ENCODE measurements at places on chromosomes 4 and X.

GRCh38 chr4:108393890-108394472 is 225.2 kb upstream of the LEF1 start:
- DNase-seq = no peak

DNA sequence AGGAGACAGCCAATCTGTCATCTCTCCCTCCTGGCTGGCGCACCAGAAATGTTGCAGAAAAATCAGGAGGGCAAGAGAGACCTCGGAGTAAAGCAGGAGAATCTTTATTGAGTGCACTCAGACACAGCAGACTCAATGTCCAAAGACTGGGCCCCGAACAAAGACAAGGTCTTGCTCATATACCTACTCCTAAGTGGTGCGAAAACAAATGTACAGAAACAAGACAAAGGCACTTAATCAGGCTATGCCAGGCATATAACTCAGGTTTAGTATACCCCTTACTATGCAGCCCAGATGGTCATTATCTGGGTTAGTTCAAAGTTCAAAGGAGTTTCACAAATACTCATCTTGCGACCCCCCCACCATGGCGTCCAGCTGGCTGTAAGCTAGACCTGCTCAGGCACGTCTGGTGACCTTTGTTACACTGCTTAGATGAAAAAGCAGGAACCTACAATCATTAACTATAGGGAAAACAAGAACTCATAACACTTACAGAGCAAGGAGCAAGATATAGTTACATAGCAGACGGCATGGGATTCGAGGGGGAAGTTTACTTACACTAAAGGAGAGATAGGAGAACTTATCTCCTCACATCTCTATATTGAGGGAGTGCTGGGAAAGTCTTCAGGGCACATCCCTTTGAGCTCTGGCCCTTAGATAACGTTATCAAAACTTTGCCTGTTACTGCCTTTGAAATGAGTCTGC is 27.5 kb downstream of the SULT1E1 start:
- no peak for DNase-seq

- DNase-seq = no peak
Measured at GRCh38 chr4:24190761-24191695, 301.2 kb upstream of the PPARGC1A start.

DNA sequence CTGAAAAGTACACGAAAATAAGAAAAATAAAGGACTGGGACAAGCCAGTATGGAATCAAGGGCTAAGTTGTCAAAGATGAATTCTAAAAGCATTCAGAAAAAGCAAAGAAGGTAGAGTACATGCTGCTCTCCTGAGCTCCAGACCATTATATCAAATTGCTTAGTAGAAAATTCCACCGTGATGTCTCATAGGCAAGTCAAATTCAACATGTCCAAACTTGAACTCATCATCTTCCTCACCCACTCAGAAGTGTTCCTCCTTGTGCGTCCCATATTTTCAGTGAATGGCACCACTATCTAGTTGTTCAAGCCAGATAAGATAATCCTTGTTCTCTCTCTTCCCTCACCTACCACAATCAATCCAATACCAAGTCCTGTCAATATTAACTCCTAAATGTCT is 37.5 kb upstream of the IL13RA2 start:
- DNase-seq = no peak

- DNase-seq = no peak
Measured at GRCh38 chr4:39877971-39878370, 99.7 kb downstream of the PDS5A start.

DNA sequence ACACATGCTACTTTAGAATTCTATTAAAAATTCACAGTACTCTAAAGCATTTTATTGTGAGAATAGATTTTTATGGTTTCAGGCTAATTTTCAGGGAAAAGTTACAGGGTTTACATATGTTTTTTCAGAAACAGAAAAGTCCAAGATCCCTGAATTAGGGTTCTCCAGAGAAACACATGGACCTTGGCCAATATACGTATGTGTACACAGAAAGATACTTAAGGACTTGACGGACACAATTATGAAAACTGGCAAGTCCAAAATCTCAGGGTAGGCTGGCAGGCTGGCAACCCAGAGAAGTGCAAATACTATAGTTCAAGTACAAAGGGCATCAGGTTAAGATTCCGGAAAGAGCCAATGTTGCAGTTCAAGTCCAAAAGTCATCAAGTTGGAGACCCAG is 1897.8 kb upstream of the PCDH10 start:
- DNase-seq = no peak

DNA sequence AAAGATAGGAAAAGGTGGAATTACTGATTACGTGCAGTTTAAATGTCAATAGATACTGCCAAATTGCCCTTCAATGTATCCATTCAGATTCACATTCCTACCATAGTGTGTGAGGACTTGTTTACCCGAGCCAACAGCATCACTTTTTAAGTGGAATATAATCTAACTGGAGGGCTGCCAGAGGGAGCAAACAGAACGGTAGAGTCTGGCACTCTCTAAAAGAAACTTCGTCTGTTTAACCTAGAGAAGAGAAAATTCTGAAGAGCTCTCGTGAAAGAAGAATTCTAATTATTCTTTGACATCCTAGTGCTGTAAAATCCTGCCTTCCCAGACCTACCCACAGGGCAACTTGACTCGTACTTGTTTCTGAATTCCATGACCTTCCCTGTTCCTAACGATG is 23.2 kb downstream of the SMIM43 start:
- no peak for DNase-seq

GRCh38 chr4:180335566-180335965 is 1907.6 kb upstream of the TENM3 start:
- no peak for DNase-seq

DNA sequence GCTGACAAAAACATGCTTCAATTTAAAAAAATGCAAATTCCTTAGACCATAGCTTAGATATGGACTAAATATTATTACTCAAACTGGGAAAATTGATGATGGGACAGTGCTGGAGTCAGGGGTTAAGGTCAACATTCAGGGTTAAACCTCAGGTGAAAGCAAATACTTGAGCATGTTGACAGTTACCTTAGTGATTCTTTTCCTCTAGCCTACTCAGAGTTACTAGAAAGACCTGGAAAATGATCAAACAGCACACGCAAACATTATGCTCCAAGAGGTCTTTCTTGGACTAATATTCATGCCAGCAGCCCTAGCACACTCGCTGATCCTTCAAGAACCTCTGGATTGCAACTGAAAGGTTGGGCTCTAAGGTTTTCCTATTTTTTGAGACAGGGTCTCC is 10.8 kb downstream of the IGFBP7 start:
- no peak for DNase-seq

DNA sequence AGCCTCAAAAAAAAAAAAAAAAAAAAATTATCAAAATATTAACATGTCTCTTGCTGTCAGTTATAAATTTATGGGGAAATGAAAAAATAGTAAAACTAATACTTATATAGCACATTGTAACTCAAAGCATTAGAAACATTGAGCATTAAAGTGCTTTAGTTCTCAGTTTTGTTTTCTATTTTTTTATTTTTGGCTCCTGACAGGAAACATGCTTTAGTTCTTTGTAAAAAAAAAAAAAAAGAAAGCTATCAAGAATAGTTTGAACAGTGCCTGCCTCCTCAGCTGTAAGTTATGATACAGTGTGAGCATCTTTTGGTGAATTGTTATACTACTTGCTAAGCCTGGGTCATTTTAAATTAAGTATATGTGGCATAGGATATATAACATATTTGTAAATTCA is 5.1 kb upstream of the CENPC start:
- DNase-seq = no peak

DNA sequence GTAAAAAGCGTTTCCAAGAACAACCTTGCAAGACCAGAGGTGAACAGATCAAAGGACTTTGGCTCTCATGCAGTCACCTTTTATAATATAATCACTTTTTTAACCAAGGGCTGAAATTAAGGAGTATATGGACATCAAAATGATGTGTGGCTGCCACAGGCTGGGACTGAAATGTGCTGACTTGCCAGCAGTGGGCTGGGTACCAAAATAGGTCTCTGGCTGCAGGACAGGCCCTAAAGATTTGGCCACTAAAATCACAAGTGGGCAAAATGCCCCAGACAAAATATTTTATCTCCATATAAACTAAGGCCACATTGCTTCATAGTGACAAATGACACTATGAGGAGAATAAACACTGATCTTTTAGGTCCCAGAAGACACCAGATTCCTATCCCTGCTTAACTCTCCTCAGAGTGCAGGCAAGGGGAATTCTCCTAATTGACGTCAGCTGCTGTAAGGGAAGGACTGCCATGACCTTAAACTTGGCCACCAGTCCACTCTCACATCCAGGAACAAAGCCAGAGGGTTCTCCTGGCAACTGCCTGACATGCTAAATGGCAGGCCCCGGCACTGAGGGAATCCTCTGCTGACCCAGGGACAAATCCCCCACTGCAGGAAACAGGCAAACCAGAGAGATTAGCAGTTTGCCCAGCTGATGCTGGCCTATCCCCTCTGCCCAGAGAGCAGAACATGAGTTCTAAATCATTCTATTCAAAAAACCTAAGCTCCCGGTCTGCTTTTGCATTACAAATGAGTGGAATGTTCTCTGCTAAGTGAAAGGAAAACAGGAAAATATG is 155.8 kb downstream of the PPP3CA start:
- DNase-seq = no peak

DNA sequence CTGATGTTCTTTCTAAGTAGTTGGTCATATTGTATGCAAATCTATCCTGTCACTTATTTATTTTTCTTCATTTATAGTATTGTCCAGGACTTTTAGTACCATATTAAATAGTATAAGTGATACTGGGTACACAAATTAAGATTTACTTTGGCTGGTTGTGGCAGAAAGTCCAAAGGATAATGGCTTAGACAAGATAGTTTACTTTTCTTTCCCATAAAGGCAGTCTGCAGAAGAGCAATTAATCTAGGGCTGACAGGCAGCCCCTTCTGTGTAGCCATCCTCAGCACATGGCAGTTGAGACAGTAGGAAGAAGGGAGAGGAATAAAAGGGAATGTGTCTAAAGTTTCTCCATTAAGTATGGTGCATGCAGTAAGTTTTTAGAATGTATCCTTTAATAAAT is 6.4 kb downstream of the RBM10 start:
- DNase-seq = no peak

DNA sequence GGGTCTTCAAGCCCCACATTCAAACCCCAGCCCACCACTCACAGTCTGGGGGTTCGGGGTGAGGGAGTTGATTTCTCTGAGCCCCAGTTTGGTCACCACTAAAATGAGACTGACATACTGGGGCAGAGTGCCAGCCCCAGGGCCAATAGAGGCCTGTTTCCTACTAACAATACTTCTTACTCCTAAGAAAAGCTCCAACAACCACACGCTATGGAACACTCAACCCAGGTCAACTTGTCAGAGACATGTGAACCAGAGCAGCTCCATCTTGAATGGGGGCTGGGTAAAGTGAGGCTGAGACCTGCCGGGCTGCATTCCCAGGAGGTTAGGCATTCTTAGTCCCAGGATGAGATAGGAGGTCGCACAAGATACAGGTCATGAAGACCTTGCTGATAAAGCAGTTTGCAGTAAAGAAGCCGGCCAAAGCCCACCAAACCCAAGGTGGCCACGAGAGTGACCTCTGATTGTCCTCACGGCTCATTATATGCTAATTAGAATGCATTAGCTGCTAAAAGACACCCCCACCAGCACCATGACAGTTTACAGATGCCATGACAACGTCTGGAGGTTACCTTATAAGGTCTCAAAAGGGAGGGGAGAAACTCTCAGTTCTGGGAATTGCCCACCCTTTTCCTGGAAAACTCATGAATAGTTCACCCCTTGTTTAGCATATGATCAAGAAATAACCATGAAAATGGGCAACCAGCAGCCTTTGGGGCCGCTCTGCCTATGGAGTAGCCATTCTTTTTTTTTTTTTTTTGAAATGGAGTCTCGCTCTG is 26.6 kb upstream of the HTRA3 start:
- DNase-seq = no peak

- no peak for DNase-seq
Measured at GRCh38 chrX:8586953-8587352, 122.3 kb downstream of the VCX3B start.

DNA sequence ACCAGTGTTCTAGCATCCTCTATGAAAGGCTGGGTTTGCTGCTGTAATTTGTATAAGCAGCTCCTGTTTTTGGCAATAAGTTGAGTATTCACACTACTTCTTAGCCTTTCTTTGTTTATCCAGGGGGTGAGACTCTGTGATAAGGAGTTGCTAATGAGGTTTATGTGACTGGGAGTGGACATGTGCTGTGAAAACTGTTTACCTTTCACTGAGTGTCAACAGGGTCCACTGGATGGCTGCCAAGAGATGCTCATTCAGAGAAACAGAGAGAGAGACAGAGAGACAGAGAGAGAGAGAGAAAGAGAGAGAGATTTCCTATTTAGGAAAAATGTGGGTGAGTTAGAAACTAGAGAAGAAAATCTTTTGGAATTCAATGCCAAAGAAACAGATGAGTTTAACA is 233.9 kb downstream of the CHIC2 start:
- no peak for DNase-seq

- DNase-seq = no peak
Measured at GRCh38 chr4:183540410-183541009, 35.7 kb downstream of the ING2 start.

DNA sequence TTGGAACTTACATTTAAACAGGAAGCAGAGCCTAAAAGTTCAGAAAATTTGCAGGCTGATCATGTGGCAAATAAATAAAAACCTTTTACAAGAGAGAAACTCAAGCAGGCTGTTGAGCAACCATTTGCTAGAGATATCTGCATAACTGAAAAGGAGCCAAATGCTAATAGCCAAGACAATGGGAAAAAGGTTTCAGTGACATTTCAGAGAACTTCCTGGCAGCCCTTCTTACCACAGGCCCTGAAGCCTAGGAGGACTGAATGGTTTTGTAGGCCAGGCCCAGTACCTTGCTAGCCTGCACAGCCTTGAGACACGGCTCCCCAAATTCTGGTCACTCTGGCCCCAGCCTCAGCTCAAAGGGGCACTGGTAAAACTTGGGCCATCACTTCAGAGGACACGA is 945.1 kb downstream of the ADGRL3 start:
- DNase-seq = no peak

GRCh38 chrX:17919896-17920446 is 58.9 kb upstream of the RAI2 start:
- DNase-seq = no peak

Data from activated T-helper 1 cell treated with anti-CD3 and anti-CD28 coated beads, Interleukin-2, amount 50 U/mL, for 16 hours (primary cell).